ENCODE measurements at places on chromosomes 1 and 21.

- DNase-seq = no peak
Observed at GRCh38 chr1:10733474-10734366, 62.7 kb downstream of the CASZ1 start.

- DNase-seq = no peak
Observed at GRCh38 chr1:3030663-3031381, 9.6 kb downstream of the ACTRT2 start.

DNA sequence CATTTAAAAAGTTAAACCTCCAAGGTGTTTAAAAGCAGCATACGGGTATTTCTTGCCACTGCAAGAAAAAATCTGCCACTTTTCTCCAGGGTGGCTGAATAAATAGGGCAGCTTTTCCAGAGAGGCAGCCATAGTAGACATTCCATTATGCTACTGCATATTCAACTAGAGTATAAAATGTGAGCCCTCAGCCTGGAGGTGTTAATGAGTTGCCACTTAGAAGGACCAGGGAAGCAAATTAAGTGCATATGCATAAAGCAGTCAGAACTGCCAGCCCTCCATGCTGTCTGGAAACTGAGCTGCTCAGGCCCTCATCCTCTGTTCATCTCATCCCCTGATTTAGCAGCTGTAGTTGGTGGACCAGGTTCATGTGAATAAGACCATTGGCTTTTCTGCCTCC, 99.4 kb downstream of the DIRAS3 start:
- DNase-seq = no peak

GRCh38 chr21:42175110-42175710, 43.7 kb upstream of the ABCG1 start:
- DNase-seq = no peak

- DNase-seq = no peak
Observed at GRCh38 chr1:24996456-24996855, 66.4 kb upstream of the RUNX3 start.

GRCh38 chr1:173418107-173418985, 58.8 kb upstream of the PRDX6 start:
- DNase-seq = no peak

DNA sequence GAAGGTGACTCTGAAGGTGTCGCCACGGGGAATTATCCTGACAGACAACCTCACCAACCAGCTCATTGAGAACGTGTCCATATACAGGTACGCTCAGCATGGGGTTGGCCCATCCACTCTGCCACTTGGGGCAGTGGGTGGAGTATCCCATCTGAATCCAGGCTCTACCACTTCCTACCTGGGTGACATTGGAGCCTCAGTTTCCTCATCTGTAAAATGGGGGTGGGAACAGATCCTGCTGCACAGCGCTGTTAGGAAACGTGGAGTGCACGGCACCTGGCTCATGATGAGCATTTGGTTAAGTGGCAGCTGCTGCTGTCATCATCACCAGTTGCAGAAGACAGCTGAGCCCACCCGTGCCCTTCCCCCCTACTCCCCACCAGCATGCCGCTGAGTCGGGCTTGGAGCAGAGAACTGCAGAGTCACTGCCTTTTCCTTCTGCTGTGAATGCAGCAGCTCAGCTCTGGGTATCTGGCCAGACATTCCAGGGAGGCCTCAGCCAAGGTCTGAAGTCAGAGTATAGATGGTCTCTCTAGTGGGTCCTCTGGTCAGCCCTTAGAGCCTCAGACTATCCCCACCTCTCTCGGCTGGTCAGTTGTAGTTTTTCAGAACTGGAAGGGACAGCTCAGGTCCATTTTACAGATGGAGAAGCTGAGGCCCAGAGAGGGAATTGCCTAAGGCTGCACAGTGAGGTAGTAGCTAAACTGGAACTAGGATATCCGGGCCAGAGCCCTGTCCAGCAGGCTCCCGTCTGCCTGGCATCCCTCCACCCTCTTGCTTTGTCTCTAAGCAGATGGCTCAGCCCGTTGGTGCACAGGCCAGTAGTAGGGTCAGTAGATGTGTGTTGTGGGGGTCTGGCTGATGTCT, 11.7 kb downstream of the LDLRAP1 start:
- no peak for DNase-seq

All from LNCaP clone FGC (cell line).